ENCODE measurements at places on chromosomes 4 and X.

GRCh38 chr4:151184523-151185458 is 85.4 kb downstream of the RPS3A start:
- no peak for DNase-seq

DNA sequence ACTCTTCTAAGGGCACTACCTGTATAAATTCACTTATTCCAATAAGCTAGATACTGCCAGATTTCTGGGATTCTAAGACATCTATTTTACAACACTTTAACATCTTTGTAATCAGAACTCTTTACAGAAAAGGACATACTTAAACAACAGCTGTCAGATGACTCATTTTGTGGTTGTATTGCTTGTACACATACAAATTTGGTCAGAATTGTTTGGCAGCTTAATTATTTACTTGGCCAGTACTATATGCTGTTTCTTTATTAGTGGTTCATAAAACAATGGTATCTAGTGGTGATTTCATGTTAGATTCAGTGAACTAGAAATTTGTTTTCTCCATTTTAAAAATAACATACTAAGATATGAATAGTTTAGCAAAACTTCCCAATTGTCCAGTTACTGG is 27.2 kb downstream of the PALLD start:
- DNase-seq, result no peak

DNA sequence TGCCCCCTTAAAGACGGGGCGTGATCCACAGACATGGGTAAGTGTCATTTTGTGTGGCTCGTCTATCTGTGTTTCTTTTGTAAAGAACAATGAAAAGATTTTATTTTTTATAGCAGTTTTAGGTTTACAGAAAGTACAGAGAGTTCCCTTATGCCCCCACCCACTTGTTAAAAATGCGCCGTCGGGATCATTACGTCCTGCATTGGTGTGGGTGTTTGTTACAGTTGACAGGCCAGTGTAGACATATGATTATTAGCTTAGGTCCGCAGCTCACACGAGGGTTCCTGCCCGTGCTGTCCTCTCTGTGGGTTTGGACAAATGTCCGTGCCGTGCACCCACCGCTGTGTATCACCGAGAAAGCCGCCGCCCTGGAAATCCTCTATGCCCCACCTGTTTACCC is 50.5 kb downstream of the RGS12 start:
- no peak for DNase-seq

GRCh38 chr4:24394041-24394440 is 190.3 kb downstream of the DHX15 start:
- no peak for DNase-seq

GRCh38 chr4:30870513-30870912 is 150.3 kb downstream of the PCDH7 start:
- DNase-seq, result no peak

DNA sequence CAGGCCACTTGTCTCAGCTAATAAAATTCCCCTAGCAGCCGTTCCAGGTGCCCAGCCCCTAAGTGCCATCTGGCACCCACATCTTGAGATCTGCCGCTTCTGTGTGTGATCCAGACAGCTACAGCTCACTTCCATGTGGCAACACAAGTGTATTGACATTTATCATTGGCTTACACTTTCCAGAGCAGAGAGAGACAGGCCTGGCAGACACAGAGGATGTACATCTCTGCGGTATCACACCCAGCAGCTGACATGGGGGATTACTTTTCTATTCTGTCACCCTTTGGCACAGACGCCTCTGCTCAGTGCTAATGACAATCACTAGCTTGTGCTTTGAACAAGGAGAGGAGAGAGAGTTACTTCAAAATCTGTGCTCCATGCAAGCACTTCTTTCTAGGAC is 195.9 kb downstream of the KDR start:
- no peak for DNase-seq

Measured in dorsolateral prefrontal cortex (tissue), 122 donors.